ENCODE measurements at places on chromosomes 2 and 18.

DNA sequence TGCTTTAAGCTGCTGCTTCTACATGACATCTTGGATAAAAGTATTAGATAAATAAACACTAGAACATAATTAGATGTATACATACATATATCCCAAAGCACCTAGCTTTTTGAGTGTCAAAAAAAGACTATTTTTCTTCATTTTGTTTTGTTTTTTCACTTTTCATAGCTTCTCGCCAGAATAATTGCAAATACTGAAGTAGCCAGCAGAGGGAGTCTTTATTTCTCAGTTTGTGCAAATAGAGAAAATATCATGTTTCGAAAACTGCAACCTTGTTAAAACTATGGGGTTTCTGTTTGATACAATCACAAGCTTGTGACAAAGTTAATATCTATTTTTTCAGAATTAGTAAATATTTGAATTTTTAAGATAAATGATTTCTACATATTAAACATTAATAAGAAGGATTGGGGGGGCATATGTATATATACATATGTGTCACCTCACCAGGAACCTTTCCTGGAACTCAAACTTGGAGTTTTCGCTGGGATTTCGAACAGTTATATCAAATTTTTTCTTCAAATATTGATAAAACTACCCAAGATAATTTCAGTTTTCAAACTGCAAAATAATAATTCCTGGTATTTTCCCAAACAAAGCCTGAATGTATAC, 61.0 kb downstream of the GRB14 start:
- DNase-seq, result no peak

DNA sequence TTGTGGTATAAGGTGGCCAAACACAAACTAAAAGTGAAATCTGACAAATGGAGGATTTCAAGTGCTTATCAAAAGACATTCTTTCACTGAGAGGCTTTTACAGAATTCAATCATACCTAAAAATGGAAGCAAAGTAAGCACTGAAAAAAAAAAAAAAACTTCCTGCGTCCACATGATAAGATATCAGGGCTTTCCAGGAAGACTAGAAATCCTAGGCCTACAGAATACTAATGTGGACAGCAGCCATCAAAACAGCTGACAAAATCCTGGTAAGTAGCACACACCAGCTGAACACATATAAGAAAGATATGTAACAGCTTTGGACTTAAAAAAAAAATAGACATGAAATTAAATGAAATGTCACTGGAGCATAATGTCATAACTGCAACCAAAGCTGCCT, 178.2 kb downstream of the SUCLG1 start:
- DNase-seq, result no peak

- no peak for DNase-seq
Measured at GRCh38 chr2:76444732-76445131, 734.0 kb upstream of the GCFC2 start.

GRCh38 chr2:178482437-178482836, 2.2 kb downstream of the PLEKHA3 start:
- DNase-seq, result no peak

GRCh38 chr18:23922939-23923338, 91.6 kb upstream of the TTC39C start:
- DNase-seq, result no peak

DNA sequence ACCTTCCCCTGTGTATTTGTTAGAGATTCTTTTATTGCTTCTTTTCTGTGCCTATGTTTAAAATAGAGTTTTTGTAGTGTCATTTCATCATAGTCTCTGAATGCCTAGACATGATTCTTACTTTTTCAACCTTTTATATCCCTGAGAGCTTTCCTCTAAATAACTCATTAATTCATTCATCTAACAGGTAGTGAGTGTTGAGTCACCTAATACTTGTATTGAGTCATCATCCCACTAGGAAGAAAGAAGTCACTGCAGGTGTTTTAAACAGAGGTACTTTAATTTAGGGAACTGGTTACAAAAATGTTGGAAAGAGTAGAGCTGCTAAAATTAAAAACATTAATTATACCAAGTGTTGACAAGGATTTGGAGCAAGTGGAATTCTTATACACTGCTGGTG, 18.5 kb upstream of the NMS start:
- DNase-seq, result no peak

- no peak for DNase-seq
Measured at GRCh38 chr2:58073751-58074150, 27.1 kb downstream of the VRK2 start.

GRCh38 chr2:120747706-120748105, 12.0 kb downstream of the GLI2 start:
- DNase-seq, result no peak

DNA sequence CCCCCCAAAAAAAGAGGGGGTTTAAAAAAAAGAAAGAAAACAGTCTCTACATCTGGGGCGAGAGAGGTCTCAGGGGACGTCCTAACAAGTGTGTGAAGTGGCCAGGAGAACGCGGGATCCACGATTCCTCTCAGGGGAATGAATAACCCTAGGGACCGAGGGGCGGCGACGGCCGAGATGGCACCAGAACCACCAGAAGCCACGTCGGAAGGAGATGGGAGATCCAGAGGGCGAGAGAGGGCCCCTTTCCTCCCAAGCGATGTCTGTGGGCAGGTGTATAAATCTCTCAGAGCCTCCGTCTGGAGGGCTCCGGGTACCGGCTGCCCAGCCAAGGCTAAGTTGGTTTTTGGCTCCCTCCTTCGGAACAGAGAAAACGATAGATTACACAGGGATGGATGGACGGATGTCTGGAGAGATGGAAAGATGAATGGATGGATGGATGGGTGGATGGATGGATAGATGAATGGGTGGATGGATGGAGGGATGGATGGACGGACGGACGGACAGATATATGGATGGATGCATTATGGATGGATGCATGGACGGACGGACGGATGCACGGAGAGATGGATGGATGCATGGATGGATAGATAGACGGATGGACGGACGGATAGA, 1.7 kb downstream of the EPHA4 start:
- DNase-seq, result no peak

- DNase-seq, result no peak
Measured at GRCh38 chr2:148194882-148195281, 174.0 kb downstream of the MBD5 start.

DNA sequence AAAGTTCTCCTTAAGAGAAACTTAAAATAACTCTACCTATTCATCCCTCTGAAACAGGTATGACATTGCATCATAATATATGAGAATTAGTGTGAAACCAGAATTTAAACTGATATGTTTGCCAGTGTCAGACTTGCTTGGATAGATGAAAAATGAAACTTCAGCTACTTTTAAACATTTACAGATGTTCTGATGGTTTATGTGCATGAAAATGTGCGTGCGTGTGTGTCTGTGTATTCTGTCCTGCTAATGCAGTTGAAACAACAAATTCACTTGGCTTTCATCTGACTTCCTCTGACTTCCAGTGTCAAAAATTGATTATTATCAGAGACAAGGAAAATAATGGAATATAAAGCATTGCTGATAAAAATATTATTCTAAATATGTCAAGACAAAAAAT, 719.4 kb downstream of the LRP1B start:
- no peak for DNase-seq

DNA sequence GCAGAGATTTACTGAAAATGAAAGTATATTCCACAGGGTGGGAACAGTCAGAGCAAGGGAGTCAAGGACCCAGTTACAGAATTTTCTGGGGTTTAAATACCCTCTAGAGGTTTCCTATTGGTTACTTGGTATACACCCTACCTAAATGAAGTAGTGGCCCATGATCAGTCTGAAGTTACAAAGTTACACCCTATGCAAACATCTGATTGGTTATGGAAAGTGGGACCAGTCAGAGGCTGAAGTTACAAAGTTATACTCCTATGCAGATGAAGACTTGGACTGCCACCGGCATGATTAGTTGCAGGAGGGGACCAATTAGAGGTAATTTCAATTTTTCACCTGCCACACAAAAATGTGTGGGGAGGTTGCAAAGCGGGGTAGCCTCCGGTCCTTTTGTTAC, 56.2 kb downstream of the USP34 start:
- no peak for DNase-seq

GRCh38 chr2:208363485-208363884, 43.1 kb upstream of the PTH2R start:
- DNase-seq, result no peak

GRCh38 chr2:199606193-199606780, 148.5 kb upstream of the SATB2 start:
- no peak for DNase-seq

DNA sequence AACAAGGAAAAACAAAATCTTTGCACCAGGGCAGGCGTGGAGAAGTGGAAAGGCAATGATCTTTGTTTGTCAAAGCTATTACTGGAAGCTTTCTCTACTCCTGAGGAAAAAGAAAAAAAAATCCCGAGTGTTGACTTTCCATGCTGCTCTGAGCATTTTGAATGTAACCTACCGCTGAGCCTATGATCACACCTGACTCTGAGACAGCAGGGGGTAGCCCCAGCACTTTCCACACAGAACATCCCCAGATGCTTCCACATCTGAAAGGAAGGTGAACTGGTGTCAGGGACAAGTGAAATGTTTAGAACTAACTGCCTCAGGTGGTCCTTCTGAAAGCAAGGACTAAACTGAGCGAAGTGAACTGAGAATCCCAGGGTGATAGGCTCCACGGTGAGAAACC, 1315.1 kb upstream of the DDX18 start:
- DNase-seq, result no peak

DNA sequence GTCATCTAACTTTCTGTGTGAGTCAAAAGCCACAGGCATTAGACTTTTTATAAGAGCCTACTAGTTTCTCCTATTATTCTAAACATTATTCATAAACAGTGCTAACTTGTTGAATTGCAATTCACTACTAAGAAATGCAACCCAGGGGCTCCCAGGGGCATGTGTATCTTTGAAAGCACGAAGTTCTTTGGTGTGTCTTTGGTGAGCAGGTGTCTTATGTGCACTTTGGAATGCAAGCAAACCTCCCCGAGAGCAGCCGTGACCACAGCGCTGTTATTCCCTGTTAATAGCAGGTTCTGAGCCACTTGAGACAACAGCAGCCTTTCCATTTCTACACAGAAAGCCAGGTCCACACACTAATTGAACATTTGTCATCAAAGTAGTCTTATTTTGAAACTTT, 123.5 kb downstream of the PRKRA start:
- DNase-seq, result no peak

GRCh38 chr2:238890131-238890530, 42.2 kb downstream of the TWIST2 start:
- DNase-seq, result no peak

GRCh38 chr18:48862132-48862531, 88.6 kb downstream of the SMAD7 start:
- no peak for DNase-seq

DNA sequence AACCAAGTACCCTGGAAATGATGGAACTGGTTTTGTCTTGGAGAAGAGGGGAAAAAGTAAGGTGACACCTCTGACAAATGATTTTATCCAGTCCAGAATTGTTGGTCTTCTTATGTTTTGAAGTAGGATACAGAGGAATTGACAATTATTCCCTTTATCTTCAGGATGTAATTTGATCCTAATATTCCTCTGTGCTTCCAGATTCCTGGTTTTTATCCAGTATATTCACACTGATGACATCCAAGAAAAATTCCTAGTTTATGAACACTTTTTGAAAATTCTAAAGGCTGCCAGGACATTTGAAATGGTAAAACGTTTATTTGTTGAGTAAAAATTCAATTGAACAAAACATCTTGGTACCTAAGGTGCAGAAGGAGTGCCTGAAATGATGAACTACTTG, 22.2 kb upstream of the ETAA1 start:
- DNase-seq, result no peak

DNA sequence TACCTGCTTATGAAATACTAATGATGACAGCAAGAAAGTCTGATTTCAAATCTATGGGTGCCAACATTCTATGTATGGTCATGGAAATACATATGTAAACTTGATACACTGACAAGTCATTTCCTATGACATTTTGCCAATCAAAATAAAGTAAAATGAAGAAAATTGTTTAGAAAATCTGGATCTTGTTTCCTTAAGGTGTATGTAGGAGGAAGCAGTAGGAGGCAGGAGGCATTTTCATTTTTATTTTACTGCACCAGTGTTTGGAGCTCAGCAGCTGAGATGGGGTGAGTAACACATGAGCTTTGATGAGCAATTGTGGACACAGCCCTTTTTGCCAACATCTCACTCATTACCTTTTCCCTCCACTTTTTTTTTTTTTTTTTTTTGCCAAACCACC, 167.0 kb downstream of the AFF3 start:
- no peak for DNase-seq

DNA sequence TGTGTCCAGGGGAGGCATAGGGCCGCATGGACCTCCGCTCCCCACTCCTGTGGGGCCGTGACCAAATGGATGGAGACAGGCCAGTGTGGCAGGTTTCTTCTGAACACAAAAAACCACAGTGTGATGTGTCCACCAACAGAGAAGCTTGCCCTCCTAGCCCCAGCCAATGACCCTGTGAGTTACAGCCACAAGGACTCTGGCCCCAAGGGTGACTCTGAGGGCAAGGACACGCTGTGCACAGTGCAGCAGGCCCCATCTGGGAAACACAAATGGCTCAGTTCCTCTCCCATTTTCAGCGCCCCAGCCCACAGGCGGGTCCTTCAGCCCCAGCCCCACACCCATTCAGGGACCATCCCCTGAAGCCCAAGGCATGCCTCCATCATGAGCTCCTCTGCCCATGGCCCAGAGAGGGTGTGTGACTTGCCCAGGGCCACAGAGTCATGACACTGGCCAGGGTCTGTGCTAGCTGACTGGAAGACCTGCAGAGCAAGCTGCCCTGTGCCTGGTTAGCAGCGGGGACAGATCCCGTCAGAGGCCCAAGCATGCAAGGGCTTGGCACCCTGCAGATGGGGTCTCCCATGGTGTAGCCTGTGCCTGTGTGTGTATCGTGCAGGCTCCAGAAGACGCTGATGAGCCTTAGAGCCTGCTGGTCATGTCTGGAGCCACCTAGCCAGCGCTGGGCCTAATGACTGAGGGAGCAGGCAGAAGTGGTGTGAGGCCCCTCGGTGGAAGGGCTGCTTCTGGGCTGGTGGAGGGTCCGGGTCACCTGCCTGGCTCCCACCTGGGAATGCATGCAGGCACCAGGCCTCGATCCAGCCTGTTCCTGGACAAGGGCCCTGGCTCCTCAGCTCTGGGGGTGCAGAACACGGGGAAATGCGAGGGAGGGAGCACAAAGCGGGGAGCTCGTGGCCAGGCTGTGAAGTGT, 47.7 kb downstream of the HS6ST1 start:
- DNase-seq, result no peak

- no peak for DNase-seq
Measured at GRCh38 chr2:73112026-73112912, 479 bp downstream of the RAB11FIP5 start.

- no peak for DNase-seq
Measured at GRCh38 chr18:34131006-34131405, 93.7 kb downstream of the NOL4 start.

DNA sequence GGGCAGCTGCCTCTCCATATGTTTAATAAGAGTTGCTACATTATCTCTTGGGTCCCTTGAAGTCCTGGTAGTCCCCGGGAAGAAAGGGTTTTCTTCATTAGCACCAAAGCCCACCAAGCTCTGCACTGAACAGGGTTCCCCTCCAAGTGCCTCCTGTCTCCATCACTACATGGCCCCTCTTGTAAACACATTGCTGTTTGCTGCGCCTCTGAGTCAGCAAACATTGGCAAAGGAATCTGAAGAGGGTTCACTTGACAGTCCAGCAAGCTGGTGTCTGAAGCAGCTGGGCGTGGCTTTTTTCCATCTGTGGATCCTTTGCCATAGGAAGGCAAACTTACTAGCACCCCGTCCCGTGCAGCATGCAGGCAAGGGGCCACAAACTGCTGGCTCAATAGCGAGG, 82.8 kb downstream of the TEX51 start:
- DNase-seq, result no peak

Data from stimulated activated CD8-positive, alpha-beta memory T cell treated with anti-CD3 and anti-CD28 coated beads, Interleukin-15, amount 100 ng/mL, for 24 hours (primary cell).